Urinary bladder (tissue), 4 donors: ENCODE measurements at places on chromosomes 12 and 14.
A peak's percentile ranks its signal among the peaks of the same experiment; 100 is the strongest.

DNA sequence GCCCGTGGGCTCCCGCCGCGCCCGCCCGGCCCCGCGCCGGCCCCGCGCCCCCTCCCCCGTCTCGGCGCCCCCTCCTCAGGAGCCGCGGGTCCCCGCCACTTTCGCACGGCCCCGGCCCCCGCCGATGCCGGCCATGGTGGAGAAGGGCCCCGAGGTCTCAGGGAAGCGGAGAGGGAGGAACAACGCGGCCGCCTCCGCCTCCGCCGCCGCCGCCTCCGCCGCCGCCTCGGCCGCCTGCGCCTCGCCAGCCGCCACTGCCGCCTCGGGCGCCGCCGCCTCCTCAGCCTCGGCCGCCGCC, 263 bp downstream of the RCOR1 start:
- DNase-seq = no peak

DNA sequence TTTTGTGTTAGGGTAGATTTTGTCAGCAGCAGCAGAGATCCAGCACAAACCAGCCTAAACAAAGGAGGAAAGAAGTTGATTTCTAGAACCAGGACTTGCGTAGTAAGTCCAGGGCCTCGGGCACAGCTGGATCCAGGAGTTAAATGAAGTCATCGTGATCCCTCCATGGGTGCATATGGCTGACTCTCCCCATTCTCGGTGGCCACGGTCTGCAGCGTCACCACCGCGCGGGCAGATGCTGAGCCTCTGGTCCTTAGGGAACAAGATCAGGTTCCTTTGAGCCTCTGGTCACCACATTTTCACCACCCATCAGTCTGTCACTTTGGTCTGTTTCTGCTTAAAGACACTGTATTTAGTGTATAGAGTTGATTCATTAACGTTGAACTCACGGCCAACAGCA, 14.8 kb upstream of the GALNT9 start:
- DNase-seq = no peak

DNA sequence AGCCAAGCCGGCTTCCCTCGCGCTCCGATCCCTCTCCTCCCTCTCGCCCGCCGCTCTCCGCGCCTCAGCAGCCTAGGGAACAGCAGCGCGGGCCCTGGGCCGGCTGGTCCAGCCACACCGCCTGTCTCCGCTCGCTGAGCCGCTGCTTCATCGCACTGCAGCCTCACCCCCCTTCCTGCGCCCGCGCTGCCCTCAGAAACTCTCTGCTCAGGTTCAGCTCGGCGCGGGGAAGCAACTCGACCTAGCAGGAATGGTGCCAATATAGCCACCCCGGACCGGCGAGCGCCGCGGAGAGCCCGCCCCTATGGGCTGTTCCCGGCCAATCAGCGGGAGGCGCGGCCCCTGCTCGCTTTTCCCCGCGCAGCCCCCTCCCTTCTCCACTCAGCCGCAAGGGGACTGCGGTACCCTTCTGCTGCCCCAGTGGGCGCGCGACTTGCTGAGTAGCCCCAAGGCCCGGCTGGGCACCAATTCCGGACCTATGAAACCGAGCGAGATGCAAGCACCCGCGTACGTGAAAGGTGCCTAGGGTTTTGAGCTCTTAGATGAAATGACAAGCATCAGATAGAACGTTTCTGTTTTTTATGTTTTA, at the start of gene ADAMTS20:
Gene ADAMTS20, minus strand, starts transcription at position 233 of the 589 bp plus-strand sequence. CDS start 282 bp downstream, outside the sequence.
- DNase-seq = peak; percentile 10

DNA sequence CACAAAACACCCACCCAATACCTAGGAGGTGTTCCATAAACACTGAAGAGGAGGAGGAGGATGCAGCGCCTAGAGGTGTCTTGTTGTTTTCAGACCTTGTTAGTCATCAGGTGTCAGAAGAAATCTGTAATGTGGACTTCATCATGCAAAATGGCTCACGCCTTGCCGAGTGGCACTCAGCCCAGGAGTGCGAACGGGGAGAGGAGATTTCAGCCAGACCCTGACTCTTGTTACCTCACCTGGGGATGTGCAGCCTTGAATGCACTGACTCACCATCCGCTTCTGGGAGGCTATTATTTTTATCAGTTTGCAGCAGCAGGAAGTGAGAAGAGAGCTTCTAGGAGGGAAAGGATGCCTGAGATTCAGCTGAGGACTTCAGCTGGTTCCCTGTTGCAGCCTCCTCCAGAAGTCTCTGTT, 48.2 kb upstream of the PLXNC1 start:
- no peak for DNase-seq

- DNase-seq = no peak
Measured at GRCh38 chr12:105951732-105952131, 187.0 kb downstream of the NUAK1 start.
